ENCODE measurements at places on chromosomes 1 and 21.

DNA sequence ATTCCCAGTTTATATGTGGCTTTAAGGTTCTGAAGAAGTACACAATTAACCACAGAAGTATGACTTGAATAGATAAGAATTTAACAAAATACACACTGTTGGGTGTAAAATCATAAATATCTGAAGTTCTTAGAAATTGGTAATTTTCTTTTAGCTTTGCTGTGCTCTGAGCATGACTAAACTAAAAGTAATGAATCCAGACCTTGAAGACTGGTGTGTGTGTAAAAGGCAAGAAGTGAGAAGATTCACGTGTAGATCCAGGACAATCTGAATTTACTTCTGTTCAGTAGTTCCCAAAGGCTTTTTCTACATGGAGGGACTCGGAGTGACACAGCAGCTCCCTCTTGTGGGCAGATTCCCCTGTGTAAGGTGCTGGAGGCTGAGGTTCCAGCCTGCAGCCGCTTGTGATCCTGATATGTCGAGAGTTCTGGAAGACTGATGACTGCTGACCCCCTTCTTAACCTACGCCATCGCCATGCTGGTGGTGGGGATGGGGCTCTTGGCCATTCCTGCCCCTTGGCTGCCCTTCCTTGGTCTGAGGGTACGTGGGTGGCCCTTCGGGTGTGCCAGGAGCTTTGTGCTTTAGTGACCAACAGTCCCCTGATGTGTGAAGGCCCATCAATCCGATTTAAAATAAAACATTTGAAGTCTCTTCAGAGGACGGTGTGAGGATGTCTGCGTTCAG lies 62.7 kb downstream of the ADARB1 start:
- DNase-seq: peak; percentile 75

GRCh38 chr1:1911350-1912041 lies 3.6 kb upstream of the CALML6 start:
- DNase-seq: no peak

GRCh38 chr1:52592637-52593323 lies 9.4 kb upstream of the GPX7 start:
- no peak for DNase-seq

DNA sequence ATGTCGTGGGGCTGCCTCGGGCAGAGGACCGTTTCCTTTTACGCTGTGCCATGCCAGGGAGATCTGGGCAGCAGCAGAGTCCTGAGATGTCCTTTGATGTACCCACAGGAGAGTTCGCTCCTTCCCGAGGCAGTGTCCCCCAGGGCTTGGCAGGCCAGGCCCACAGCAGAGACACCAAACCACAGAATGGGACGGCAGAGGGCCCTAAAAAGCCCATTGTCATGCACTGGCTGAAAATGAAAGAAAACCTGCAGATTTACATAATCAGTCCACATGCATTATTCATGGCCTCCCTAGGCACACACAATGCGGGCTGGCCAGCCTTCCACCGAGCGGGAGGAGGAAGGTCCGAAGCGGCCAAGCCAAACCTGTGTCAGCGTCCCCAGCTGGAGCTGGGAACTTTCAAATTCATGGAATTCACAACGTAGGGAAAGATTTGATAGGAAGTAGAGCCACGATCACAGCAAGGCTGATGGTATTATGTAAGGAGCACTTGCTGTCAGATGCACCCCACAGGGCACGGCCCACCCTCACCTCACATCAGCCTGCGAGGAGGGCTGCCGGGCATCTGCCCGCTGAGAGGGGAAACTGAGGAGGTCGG lies 25.3 kb upstream of the EFHD2 start:
- no peak for DNase-seq

DNA sequence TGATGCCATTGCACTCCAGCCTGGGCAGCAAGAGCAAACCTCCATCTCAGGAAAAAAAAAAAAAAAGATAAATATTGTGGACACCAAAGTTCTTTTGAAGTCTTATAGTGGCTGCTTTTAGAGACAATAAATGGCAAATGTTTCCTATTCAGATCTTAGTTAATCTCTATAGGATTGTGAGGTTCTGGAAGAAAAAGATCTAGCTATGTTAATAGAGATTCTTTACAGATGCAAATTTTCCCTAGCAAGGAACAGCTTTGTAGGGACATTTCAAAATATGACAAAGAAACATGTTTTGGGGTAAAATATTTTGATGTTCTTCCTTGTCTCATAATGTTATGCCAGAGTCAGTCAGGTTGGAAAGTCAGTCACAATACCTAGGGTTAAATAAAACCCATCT lies 24.5 kb upstream of the RCC2 start:
- DNase-seq: no peak

DNA sequence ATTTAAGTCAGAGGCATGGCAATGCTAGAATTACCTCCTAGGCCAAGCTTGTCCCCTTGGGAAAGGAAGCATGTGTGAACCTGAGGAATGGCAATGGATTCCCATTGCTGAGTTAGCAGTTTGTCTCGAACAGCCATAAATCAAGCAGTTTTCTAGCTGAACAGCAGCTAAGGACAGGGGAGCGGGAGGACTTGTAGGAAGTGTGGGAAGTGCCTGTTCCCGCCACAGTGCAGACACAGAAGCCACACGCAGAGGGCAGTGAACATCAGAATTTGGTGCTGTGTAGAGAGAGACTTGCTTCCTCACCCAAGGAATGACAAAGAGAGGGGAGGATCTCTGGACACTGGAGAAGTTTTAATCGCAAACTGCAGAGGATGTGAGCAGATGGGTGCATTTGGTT lies 3.8 kb downstream of the PHGDH start:
- no peak for DNase-seq

GRCh38 chr1:15222653-15223303 lies 24.2 kb upstream of the FHAD1 start:
- DNase-seq: no peak

- DNase-seq: no peak
Measured at GRCh38 chr1:248817065-248817464, 8.7 kb downstream of the SH3BP5L start.

- DNase-seq: no peak
Measured at GRCh38 chr1:246651012-246651695, 73.1 kb upstream of the SCCPDH start.

- no peak for DNase-seq
Measured at GRCh38 chr1:42379794-42380585, 602 bp upstream of the RIMKLA start.

DNA sequence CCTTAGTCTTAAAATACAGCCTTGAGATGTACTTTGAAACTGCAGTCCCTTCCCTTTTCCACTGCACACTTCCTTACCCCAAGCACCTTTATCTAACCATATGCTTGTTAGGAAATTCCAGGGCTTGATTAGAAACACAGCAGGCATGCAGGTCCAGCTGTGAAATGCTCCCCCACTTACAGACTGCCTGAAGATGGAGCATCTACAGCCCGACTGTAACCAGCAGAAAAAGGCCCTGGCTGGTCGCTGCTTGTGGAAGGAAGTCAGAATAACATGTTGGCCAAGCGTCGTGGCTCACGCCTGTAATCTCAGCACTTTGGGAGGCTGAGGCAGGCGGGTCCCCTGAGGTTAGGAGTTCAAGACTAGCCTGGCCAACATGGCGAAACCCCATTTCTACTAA lies 37.2 kb downstream of the VN1R5 start:
- DNase-seq: no peak

GRCh38 chr1:154696456-154696855 lies 88.5 kb upstream of the ADAR start:
- no peak for DNase-seq

Measured in stimulated activated CD4-positive, alpha-beta T cell treated with anti-CD3 and anti-CD28 coated beads, Interleukin-4, amount 100 ng/mL, for 24 hours (primary cell).